ENCODE measurements at places on chromosomes 3 and 15. TPM values are rescaled to one million over a fixed set of nuclear protein-coding genes. Genes with fewer than 3 reads are reported as not detected.

DNA sequence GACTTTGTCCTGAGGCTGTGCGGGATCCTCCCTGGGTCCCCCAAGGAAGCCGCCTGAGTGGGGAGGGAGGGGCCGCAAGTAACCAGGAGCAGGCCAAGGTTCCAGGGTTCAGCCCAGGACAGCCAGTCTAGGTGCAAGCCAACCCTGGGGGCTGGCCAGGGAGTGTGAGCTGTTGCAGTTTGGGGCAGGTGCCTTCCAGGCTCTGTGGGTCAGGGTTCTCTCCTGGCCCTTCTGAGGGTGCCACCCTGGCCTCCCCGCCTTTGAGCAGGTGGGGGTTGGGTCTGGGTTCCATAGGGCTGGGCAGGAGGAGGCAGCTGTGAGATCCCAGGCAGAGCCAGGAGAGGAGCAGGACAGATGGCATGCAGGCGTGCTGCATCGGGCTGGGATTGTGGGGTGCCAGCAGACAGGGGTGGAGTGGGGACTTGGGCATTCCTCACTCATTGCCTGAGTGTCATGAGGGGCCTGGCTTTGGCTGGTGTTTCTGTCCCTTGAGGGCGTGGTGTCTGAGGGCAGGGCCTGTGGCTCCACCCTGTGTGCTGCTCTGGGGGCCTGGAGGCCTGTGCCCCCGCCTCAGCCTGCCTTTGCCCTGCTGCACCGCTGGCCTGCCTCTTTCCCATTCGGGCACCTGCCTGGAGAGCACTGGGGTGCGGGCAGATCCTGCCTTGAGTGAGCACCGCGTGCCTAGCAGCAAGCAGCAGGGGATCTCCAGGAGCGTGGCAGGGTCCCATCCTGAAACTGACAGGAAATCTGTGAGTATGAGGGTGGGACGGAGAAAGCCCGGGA lies 18.4 kb downstream of the KLF13 start:
- no peak for DNase-seq

DNA sequence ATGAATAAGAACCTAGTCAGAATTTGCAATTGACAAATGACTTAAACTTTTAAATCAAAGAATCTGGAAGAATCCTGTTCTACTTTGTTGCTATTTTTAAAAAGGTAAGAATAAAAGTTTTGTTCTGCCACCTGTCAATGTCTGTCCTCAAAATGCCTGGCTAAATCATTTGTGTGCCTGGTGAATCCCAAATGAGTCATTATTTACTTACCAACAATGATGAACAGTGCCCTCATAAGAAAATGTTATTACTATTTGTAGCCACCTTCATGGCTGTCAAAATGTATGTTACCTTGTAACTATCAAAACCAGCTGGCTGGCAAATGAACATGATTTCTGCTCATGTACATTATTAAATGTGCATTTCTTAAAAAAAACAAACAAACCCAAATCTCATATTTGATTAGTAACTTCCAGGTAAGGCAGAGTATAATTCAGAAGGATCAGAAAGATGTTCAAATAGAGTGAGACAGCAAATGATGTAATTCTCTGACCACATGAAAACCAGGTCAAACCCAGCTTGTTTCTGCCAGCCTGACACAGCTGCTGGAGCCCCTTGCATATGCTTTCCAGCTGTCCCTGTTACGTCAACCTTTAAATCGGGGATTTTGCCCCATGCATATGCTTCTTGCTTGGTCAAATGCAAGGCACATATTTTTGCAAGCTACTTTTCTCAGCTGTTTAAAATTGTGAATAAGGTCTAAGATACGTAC lies 137.9 kb downstream of the SSR3 start:
- no peak for DNase-seq

Gene EFCC1
- total RNA-seq = 12.1 TPM

DNA sequence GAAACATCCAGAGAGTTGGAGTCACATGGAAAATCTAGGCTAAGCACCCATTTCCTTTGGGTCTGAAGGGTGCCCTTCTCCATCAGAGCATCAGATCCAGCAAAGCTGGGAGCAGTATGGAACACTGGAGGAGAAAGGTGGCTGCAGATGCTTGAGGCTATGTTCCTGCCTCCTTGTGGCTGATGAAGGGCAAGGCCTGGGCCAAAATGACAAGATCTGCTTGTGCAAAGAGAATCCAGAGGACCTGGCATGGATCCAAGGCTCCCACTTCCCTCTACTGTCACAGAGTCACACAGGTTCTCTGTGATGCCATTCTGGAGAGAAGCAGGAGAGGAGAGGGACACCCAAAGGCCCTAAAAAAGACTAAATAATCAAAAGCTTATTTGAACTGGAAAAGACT lies 9.2 kb upstream of the ATP8B4 start:
- DNase-seq = no peak

Gene HRG
- not detected for total RNA-seq

DNA sequence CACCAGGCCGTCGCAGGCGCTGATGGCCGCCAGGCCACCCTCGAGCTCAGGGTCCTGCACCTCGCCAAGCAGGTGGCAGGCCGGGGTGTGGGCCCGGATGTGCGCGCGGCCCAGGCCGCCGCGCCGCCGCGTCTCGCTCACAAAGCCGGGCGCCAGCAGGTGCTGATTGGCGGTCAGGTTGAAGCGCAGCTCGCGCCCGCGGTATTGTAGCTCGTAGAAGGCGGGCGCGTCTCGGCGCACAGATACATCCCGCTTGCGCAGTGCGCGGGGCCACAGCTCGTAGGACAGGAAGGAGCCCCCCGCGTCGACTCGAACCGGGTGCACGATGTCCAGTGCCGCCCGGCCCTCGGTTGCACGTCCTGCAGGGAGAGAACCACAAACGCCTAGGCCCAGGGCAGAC lies 11.1 kb downstream of the ADAMTS7 start:
- DNase-seq = no peak
